ENCODE measurements at places on chromosomes 7 and 10. TPM values are rescaled to one million over a fixed set of nuclear protein-coding genes. Genes with fewer than 3 reads are reported as not detected.

The CDK14 gene
- 0.23 TPM for total RNA-seq

The AKR1C1 gene
- 0.12 TPM for total RNA-seq

The NEUROD6 gene
- not detected for total RNA-seq

The PDLIM1 gene
- total RNA-seq, result 22.7 TPM

The ACTR3C gene
- total RNA-seq, result 4.8 TPM

The TRUB1 gene
- total RNA-seq, result 22.6 TPM

The NUDT1 gene
- 105 TPM for total RNA-seq

Data from activated CD8-positive, alpha-beta memory T cell treated with anti-CD3 and anti-CD28 coated beads, Interleukin-2, amount 10 ng/mL, durations not matched to agents 7 days and 5 days (primary cell).